Stimulated activated CD4-positive, alpha-beta T cell treated with anti-CD3 and anti-CD28 coated beads, Interleukin-1b, Interleukin-23, amount 100 ng/mL, for 4 hours (primary cell): ENCODE measurements at places on chromosomes 11 and 22.
A peak's percentile ranks its signal among the peaks of the same experiment; 100 is the strongest.

- no peak for DNase-seq
Measured at GRCh38 chr22:35152316-35152715, 86.4 kb downstream of the ISX start.

- DNase-seq: no peak
Measured at GRCh38 chr11:114133548-114134329, 74.2 kb downstream of the ZBTB16 start.

GRCh38 chr11:46640036-46640788 is 22.9 kb downstream of the ATG13 start:
- DNase-seq: no peak

GRCh38 chr11:66159324-66159984 is 89.4 kb downstream of the PACS1 start:
- no peak for DNase-seq

DNA sequence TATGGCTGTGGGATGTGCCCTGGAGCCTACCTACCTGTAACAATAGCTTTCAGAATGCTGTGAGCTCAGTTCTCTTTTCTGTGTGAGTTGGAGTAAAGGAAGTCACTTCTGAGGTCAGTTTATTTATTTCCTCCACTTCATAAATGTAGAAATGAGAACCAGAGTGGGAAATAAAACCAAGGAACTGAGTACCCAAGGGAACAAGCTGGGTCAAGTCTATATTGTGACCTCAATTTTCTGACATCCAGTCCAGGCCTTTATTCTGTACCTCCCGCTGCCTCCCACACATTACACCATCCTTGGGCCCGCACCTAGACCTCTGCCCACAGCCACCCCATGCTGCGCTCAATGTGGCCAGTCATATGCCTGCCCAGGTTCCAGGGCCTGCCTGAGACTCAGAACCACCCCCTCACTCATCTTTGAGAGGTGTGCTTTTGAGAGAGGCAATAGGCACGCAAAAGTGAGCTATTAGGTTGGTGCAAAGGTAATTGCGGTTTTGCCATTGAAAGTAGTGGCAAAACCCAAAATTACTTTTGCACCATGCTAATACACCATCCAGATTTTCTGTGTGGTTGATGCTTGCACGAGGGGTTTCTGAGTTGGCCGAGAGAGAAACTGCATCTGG is 9.8 kb downstream of the MS4A6E start:
- DNase-seq: no peak

DNA sequence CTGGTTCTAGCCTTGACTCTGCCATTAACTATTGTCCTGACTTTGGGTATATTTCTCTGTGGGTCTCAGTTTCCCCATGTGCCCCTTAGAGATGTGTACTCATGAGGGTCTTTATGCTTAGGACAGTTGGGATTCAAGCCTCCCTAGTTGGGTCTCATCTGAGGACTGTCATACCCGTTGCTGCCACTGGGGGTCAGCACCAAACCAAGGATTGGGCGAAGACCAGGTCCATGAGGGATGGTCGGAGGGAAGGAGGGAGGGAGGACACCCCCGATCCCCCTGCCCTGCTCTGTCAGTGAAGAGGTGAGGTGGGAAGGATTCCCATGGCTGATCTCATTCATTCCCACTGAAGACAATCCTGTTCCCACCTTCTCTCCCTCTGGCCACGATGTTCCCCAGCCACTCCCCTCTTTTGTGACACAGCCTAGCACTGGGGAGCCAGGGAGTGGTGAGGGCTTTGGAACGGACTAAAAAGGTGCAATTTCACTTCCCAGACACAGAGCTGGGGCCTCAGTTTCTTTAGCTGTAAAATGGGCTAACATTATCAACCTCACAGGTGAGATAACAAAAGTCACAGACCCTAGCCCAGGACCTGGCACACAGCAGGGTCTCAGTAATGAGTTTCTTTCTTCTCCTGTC is 12.4 kb upstream of the KLHL35 start:
- peak; percentile 70 for DNase-seq

GRCh38 chr11:69839516-69839915 is 20.3 kb upstream of the FGF3 start:
- no peak for DNase-seq

GRCh38 chr11:119438599-119438998 is 15.6 kb upstream of the THY1 start:
- DNase-seq: no peak

GRCh38 chr22:22359465-22359864 is 114.9 kb downstream of the VPREB1 start:
- no peak for DNase-seq

DNA sequence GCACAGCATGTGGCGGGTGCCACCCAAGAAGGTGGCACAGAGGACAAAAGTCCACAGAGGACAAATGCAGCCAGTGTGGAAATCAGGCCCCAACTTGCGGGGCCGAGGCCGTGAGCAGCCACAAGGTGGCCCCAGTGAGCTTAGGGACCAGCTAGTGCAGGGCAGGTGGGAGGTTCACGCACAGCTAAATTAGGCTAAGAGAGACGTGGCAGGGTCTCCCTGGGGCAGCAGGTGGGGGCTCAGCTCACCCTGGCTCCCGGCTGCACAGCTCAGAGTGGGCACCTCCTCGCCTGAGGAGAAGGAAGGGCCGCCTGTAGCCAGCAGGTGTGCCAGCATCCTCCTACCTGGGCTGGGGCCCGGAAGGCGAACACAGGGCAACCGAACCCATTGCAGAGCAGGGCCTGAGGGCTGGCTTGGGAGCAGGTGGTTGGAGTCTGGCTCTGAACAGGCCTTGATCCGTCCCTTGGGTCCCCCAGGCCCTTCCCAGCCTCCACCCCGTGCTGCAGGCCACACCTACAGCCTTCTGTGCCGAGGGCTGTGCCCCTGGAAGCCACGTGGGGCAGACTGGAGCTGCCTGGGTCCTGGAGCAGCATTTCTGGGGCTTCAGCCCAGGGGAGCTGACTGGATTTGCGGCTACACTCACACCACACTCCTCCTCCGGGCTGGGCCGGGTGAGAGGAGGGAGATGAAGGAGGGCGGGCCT is 26.1 kb upstream of the CELSR1 start:
- DNase-seq: peak; percentile 80

- no peak for DNase-seq
Measured at GRCh38 chr11:19722702-19723101, 10.1 kb downstream of the NAV2 start.

GRCh38 chr22:36649066-36649465 is 54.5 kb downstream of the CACNG2 start:
- no peak for DNase-seq

DNA sequence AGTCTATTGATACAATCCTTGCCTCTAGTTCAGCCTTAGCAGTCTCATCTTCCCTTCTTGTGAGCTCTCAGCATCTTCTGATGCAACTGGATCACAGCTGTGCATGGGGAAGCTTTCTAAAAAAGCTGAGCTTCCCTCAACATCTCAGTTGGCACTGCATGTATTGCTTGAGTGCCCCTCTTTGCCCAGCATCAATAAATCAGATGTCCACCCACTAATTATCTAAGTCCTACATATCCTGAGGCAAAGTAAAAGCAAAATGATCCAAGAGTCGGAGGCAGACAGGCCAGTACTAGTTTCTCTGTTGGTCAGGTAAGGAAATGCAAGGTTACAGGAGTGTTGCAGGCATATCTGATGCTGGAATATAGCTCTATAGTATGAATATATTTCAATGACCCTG is 334.5 kb upstream of the NCAM1 start:
- DNase-seq: no peak

DNA sequence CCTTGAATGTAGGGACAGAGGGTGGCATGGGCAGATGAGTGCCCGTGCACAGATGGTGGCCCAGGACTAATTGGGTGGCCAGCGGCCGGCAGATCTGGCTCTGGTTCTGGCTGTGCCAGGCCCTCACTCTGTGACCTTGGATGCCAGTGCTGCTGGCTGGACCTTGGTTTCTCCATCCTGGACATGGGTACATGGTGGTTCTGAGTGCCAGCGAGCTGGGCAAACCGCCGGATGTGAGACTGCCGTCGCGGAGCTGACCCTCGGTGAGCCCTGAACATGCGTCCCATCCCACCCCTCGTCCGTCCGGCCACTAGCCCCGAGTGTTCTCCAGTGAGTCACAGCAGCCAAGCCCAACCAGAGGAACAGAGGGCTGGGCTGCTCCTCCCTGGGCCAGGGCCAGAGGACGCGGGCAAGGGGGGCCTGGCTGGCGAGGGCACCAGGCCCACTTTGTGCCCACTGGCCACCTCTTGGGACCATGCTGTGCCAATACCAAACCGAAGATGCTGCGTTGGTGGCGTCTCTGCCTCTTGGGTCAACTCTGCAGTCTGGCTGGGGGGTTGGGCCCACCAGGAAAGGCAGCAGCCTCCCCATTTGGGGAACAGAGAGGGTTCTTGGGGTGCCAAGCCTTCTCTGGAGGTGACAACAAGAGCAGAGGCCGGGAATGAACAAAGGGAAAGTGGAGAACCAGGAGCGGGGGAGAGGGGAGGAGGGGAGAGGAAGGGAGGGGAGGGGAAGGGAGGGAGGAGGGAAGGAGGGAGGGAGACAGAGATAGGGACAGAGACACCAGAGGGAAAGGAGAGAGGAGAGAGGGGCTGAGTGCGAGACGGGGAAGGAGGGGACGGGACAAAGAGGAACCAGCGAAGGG is 10.7 kb downstream of the LSP1 start:
- DNase-seq: no peak

DNA sequence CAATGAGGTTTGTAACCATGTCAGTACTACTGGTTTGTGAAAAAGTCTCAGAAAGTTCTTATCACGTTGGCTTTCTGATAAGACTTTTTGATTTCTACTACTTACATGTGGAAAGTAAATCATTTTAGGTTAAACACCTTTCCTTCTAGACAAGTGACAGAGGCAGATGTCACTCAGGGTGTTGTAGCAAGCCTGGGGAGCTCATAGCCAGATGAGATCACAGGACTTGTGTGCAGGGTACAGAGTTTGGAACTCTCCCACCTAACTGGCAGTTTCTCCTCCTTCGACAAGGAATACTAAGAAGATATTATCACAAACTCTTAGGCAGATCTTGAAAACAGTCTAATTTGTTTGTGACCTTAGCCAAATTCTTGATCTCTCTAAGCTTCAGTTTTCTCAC is 49.4 kb upstream of the PICALM start:
- DNase-seq: no peak

DNA sequence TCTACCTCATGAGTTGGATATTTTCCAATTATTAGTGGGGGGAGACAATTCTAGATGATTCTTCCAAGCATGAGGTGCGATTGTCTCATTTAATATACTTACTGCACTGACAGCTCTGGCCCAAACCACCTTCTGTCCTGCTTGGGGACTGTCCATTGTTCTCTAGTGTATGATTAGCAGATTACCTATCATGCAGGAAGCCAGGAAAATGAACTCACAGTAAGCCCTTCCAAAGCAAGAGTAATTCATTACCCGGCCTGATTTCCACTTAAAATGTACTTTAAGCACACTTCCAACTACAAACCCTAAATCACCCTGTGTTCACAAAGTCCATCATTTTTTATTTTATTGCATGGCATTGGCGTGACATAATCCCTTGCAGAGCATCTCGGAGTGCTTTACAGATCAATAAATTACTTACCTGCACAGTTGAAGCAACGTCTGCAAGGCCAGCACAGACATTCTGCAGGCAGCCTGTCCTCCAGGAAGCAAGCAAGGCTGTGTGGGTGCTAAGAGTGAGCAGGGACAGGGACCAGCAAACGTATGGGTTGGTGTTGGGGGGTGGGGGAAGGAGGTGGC is 838.2 kb downstream of the NTM start:
- DNase-seq: no peak

DNA sequence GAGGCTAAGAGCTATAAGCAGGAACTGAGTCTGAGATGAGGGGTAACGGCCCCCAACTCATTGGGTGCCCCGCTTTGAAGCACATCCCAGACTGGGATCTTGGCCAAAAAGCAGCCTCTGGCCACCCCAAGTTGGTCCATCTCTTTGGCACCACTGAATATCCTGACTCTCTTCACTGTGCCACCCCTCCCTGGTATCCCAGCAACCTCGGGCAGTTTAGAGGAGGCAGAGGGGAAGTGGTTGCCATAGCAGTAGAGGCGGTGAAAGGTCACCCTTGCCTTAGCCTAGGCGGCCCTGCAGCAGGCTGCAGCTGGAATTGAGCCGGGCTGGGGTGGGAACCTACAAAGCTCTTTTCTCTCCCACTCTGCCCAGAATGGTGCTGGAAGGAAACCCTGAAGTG is 1.1 kb downstream of the PELI3 start:
- no peak for DNase-seq

- DNase-seq: no peak
Measured at GRCh38 chr11:57402188-57403002, 11.9 kb upstream of the PRG2 start.
